ENCODE measurements at places on chromosomes 7 and 10. TPM values are rescaled to one million over a fixed set of nuclear protein-coding genes. Genes with fewer than 3 reads are reported as not detected.

Gene TMEM209
- 17.0 TPM for polyA plus RNA-seq

GRCh38 chr7:7327423-7327822 lies 145.1 kb downstream of the C1GALT1 start:
- DNase-seq: no peak

Gene CNTNAP2
- polyA plus RNA-seq: not detected

Gene PRR15
- 9.2 TPM for polyA plus RNA-seq

GRCh38 chr10:102632394-102633111 lies 11.7 kb upstream of the TRIM8 start:
- DNase-seq: peak; percentile 55

Gene SLC25A13
- 4.8 TPM for polyA plus RNA-seq

Gene INHBA
- 7.9 TPM for polyA plus RNA-seq

GRCh38 chr10:80588546-80588945 lies 50.8 kb downstream of the SH2D4B start:
- DNase-seq: no peak

DNA sequence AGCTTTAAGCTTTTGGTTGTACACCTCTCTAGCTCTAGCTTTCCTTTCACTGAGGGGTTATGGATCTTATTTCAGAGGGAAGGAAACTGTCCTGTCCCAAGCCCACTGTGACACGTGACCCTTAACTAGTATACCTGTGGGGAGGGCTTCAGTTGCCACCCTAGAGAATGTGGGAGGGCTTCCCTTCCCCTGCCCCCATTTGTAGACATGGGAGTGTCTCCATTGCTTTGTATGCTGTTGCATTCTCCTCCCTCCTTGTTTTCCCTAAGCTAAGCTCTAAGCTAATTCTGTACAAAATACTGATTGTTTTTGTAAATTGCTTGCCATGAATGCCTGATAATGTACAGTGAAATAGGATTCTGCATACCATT lies 11.2 kb downstream of the LUC7L2 start:
- no peak for DNase-seq

- DNase-seq: no peak
Observed at GRCh38 chr7:156074084-156074483, 261.8 kb upstream of the SHH start.

DNA sequence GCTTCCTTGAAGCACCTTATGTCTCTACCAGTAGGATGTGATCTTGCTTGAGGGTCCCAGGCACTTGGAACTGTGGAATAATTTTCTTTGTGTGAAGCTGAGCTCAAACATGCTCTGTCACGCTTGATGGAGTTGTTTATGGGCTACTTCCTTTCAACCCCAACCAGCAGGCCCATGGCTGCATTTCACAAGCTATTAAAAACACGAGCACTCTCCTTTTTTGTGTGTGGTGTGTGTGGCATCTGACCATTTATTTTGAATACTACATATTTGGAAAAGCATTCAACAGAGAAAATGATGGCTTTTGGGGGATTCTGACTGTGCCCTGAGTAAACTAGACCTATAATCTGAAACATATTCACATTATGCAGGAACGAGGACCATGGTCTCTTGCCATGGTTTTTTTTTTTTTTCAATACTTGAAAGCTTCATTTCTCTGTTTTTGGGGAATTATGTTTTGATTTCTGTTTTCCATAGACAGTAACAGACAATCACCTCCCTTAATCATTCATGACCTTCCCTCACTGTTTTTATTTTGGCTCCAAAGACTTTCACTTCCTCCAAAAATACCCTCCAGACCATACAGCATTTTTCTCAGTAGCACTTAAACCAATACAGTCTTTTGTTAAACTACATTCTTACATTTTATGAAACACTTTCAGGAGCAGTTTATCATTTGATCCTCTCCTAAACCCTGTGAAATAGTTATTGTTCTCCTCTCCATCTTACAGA lies 233.6 kb upstream of the BMPER start:
- DNase-seq: no peak

Gene HOXA7
- polyA plus RNA-seq: 15.8 TPM

- DNase-seq: no peak
Observed at GRCh38 chr10:77031531-77032187, 605.9 kb downstream of the KCNMA1 start.

GRCh38 chr10:74575191-74575720 lies 251.1 kb upstream of the KAT6B start:
- no peak for DNase-seq

- DNase-seq: peak; percentile 89
Observed at GRCh38 chr10:84539216-84539615, 210.8 kb downstream of the CCSER2 start.

DNA sequence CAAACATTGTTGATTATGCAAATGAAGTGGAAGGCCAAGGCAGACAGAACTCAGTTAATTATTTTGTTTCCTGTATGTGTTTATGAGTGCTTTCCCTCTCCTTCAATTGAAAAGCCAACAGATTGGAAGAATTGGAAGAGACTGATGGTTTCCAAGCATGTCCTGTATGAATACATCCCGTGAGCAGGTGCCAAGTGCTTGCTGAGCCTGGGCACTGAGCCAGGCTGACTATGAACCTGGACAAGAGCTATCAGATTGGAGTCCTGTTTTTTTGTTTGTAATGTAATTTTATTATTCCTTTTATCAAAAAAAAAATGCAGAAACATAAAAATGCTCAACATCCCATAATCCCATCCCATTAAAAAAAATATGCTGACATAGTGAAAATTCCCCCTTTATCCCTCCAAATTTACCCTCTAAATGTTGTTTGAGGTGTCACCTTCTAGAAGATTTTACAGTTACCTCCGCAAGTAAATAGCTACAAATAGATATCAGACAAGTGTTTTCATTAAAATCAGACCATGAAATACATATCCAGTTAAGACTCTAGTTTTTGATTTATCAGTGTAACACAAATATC lies 449.5 kb downstream of the GRID1 start:
- DNase-seq: no peak

DNA sequence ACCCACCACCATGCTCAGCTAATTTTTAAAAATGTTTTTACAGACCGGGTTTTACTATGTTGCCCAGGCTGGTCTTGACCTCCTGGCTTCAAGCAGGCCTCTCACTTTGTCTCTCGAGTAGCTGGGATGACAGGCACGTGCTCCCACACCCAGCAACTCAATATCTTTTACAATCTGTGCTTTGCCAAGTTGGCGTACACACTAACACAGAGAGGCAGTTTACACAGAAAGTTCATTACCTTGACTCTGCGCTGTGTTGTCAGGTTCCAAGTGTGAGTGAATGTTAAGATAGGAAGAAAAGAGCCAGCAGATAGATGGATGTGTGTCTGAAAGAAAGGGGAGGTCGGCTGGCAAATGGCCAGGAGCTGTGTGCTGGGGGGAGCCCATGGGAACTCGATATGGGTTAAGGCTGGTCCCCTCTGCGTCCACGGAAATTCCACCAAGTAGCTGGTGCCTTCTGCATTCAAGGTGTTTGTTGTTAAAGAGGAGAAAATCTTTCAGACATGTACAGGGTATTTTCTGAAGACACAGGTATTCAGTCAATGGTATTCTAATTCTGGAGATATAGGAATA lies 299.8 kb downstream of the CAMK1D start:
- DNase-seq: no peak

- no peak for DNase-seq
Observed at GRCh38 chr10:103202319-103202718, 9.2 kb upstream of the NT5C2 start.

DNA sequence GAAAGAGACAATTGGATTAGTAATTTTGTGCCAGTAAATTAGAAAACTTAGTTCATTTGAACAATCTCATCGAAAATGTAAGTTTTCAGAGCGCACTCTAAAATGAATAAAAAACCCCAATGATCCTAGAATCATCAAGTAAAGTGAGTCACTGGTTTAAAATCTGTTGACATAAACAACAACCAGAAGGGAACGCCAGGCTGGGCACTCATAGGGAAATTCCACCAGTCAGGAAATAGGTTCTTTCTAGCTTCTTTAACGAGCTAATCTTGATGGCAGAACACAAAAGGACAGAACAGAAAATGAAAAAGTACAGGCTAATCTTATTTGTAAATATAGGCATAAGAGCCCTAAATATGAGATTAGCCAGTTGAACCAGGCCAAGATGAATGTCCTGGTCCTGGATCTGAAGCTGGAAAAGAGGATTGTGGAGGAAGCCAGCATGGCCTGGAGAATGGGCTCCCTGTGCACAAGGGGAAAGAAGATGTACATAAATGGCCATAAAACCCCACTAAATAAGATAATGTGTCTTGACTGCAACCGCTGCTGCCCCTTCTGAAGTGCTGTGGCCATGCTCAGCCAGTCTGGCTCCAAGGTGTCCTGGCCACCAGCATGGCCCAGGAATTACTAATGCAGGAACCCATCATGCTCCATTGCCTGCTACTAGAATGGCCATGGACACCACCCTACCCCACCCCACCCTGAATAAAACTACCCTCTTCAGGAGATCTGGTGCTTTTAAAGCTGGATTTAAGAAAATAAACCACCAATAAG lies 114.0 kb downstream of the WDFY4 start:
- peak; percentile 72 for DNase-seq

Gene PYROXD2
- polyA plus RNA-seq: 12.0 TPM

DNA sequence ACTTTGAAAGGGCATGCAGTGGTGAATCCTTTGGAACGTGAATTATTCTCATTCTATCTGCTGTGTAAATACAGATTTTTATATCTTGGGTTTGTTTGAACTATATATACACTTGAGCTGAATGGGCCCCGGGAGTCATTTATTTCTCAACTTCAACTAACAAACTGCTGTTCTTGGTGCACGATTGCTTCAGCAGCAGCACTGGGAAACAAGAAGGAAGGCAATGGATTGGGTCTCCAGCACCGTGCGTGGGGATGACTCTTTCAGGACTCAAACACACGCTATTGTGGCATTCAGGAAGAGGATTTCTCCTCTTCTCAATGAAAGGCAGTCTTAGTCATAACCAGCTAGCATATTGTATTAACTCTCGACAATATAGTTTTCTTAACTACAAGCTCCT lies 226.0 kb upstream of the NFE2L3 start:
- peak; percentile 28 for DNase-seq

Gene SYCE1
- polyA plus RNA-seq: not detected

DNA sequence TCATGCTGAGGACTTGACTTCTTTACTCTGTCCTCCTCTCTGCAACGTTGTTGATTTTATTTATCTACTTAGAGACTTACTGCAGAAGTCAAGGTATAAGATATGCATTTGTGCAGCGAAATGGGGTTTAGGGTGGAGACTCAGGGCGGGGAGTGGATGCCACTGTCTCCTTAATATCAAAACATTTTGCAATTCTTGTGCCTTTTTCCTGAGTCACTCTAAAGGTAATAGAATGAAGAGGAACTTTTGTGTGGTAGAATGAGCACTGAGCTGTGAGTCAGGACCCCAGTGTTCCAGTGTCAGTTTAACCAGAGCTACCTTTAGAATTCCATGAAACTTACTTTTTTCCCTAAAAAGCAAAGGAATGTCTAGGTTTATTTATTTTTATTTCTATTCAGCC lies 78.2 kb downstream of the VTI1A start:
- peak; percentile 44 for DNase-seq

- DNase-seq: peak; percentile 61
Observed at GRCh38 chr7:80330434-80330833, 181.4 kb downstream of the GNAT3 start.

GRCh38 chr7:24384362-24385030 lies 100.5 kb downstream of the NPY start:
- no peak for DNase-seq

- no peak for DNase-seq
Observed at GRCh38 chr10:101225846-101226421, 3.3 kb downstream of the LBX1 start.

GRCh38 chr10:32000937-32001336 lies 55.3 kb downstream of the KIF5B start:
- DNase-seq: peak; percentile 27

- DNase-seq: no peak
Observed at GRCh38 chr10:125689955-125690569, 7.1 kb upstream of the TEX36 start.

Gene TLL2
- polyA plus RNA-seq: 0.71 TPM

- peak; percentile 33 for DNase-seq
Observed at GRCh38 chr7:112529521-112529920, 48.7 kb downstream of the LSMEM1 start.

Gene AKR1C2
- 19.8 TPM for polyA plus RNA-seq

Gene MIOS
- polyA plus RNA-seq: 12.4 TPM

DNA sequence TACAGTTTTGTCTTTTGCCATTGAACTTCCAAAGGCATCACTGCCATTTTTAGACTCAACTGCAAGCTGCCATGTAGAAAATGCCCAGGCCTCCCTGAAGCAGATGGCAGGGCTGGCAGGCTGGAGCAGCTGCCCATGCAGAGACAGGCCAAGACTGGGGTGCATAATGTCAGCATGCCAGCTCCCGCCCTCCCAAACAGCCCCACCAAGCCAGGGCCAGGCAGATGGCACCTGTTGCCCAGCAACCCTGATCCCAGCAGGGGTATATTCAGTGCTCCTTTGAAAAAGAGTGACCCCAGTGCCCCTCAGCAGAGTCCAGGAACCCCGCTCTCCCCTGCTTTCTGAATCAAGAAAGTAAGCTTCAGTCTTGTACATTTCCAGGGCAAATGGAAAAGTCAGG lies 32.6 kb downstream of the VSTM4 start:
- DNase-seq: no peak

- DNase-seq: no peak
Observed at GRCh38 chr10:73228247-73228646, 18.8 kb downstream of the DNAJC9 start.

- no peak for DNase-seq
Observed at GRCh38 chr10:69043931-69044531, 43.9 kb upstream of the SRGN start.

GRCh38 chr7:99309111-99309510 lies 16.6 kb upstream of the ARPC1A start:
- DNase-seq: no peak
